ELR (cell line): ENCODE measurements at places on chromosomes 13 and 19.
A peak's percentile ranks its signal among the peaks of the same experiment; 100 is the strongest.

- DNase-seq, result peak; percentile 72
These were observed 20.5 kb downstream of the DZIP1 start for GRCh38 chr13:95624020-95624419.

GRCh38 chr13:90281709-90282108, 1065.8 kb upstream of the MIR17HG start:
- DNase-seq, result no peak

- DNase-seq, result peak; percentile 33
These were observed 66.6 kb downstream of the GADD45B start for GRCh38 chr19:2542341-2543069.

GRCh38 chr13:51229731-51230130, 7.5 kb downstream of the FAM124A start:
- no peak for DNase-seq

- DNase-seq, result no peak
These were observed 244.5 kb upstream of the CSNK1A1L start for GRCh38 chr13:37349916-37350315.

DNA sequence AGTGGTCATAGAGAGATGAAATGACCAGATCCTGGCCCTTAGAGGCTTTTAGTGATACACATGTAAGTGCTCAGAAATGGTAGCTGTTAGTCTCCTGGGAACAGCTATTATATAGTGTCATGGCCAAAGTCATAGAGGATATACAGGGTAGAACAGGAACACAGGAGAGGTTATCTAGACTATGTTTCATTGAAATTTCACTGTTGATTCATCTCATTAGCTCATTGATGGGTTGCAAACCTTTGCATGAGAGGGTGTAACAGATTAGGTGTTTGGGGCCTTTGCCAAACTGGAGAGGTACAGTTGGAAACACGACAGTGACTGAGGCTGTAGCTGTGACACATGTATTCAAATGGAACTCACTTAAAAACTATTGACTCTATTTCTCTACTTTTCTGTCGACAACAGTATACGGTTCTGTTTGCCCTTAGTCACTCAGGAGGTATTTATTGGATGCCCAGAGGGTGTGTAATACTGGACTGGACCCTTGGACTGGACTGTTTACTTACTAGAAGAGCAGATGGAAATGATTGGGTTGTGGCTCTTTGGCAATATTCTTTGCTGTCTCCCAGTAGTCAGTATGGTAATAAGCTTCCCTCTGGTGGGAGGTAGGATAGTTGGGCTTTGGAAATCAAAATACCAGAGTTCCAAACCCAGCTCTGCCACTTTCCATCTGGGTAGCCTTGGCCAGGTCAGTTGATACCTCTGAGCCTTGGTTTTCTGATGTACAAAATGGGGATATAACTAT, 29.8 kb downstream of the ARHGAP35 start:
- DNase-seq, result peak; percentile 93

GRCh38 chr19:39110263-39110967, 15.2 kb upstream of the PAK4 start:
- peak; percentile 63 for DNase-seq

- DNase-seq, result no peak
These were observed 39.1 kb upstream of the MTIF3 start for GRCh38 chr13:27489456-27489855.

GRCh38 chr13:40484101-40484800, 182.2 kb downstream of the FOXO1 start:
- DNase-seq, result no peak

DNA sequence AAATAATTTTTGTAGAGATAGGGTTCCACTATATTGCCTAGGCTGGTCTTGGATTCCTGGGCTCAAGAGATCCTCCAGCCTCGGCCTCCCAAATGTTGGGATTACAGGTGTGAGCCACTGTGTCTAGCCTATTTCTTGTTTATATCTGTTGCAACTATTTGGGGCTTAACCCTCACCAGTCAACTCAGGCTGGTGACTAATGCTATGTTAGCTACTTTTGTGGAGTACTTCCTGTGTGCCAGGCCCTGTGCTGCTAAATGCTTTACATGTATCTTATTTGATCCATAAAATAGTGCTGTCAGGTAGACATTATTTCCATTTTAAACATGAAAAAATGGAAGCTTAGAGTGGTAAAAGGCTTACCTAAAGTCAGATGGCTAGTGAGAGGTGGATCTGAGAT, 13.8 kb downstream of the CEACAM1 start:
- no peak for DNase-seq

GRCh38 chr19:13717194-13717643, 47.1 kb upstream of the MRI1 start:
- peak; percentile 64 for DNase-seq

DNA sequence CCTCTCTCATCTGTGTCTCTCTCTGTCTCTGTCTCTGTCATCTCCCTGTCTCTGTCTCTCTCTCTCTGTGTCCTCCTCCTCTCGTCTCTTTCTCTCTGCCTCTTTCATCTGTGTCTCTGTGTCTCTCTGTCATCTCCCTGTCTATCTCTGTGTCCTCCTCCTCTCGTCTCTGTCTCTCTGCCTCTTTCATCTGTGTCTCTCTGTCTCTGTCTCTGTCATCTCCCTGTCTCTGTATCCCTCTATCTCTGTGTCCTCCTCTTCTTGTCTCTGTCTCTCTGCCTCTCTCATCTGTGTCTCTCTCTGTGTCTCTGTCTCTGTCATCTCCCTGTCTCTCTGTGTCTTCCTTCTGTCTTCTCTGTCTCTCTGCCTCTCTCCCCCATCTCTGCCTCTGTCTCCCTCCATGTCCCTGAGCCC, 551 bp upstream of the EBI3 start:
- DNase-seq, result no peak

- DNase-seq, result no peak
These were observed 136.7 kb upstream of the SLITRK6 start for GRCh38 chr13:85935868-85936467.

DNA sequence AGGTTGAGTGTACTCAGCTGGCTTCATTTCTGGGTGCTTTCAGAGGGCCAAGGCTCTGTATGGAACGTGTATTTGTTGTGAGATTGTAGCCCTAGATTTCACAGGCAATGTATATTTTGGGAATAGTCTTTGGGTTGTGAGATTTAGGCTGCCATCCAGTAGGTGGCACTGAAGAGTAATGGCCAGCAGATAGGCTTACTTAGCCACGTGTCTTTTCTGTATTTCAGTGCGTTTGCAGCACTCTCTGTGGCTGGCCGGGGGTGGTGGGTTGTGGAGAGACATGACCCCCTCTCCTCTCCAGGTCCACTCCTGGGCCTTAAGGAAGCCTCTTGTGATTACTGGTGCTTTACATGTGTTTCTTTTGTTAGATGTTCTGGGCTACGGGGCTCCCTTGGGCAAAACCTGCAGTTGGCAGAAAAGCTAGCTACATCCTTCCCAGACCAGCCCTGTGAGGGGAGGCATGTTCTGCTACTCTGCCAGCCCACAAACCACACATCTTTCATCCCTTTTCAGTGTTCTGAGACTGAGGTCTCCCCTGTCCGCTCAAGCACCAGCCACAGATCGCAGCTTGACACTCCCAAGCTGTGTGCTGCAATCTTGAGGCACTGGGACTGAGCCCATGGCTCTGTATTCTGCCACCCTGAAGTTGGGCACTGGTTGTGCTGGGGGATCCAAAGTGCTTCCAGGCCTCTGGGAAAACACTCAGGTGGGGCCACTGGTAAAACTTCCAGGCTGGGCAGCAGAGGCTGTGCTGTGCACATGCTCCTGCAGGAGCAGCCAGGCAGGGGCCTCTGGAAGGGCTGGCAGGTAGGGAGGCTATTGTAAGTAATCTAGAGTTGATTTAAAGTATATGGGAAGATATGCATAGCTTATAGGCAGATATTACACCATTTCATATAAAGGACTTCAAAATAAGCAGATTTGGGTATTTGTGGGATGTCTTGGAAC, 1096.8 kb upstream of the PCDH20 start:
- DNase-seq, result peak; percentile 44

DNA sequence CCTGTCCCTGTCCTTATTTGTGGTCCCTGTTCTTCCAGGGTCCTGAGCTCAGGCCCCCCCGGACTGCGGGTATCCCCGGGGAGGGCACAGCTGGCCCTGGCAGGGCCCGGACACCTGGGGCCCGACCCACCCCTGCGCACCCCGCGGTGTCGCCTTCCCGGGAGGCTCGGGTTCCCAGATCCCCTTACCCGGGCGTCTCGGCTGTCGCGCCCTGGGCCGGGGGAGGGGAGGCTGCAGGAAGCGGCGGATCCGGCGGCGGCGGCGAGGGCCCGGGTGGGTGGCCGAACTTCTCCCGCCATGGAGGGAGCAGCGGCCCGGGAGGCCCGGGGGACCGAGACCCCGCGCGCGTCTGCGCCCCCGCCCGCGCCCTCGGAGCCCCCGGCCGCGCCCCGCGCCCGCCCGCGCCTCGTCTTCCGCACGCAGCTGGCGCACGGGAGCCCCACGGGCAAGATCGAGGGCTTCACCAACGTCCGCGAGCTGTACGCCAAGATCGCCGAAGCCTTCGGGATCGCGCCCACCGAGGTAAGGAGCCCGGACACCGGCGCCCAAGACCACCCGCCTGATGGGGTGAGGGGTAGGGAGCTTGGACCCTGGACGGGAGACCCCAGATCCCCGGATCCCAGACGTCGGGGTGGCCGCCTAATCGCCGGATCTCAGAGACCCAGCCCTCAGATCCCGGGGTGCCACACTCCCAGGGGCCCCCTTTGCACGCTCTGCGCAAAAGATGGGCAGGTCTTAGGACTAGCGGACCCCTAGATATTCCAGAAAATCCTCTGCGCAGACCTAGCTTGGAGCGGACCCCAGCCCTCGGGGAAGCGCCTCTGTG, at the start of gene GIPC3:
Gene GIPC3 (plus strand): TSS at position 178 of the 826 bp plus-strand sequence. CDS start 120 bp downstream, at position 298.
- DNase-seq, result no peak

DNA sequence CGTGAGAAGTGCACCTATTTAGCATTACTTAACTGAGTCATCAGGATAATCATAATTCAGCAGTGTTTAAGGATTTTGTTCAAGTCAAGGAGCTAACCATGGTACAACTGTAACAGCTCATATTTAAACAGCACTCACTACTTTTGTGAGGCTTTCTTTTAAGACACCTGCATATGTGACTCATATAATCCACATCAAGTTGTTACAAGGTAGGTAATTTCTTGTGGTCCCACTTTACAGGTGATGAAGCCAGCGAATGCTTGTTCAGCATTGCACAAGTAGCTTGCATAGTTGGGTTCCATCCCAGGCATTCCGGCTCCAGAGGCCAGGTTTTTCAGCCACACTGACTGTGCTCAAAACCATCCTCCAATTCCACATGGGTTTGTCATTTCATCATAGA, 569.2 kb downstream of the MYO16 start:
- no peak for DNase-seq

DNA sequence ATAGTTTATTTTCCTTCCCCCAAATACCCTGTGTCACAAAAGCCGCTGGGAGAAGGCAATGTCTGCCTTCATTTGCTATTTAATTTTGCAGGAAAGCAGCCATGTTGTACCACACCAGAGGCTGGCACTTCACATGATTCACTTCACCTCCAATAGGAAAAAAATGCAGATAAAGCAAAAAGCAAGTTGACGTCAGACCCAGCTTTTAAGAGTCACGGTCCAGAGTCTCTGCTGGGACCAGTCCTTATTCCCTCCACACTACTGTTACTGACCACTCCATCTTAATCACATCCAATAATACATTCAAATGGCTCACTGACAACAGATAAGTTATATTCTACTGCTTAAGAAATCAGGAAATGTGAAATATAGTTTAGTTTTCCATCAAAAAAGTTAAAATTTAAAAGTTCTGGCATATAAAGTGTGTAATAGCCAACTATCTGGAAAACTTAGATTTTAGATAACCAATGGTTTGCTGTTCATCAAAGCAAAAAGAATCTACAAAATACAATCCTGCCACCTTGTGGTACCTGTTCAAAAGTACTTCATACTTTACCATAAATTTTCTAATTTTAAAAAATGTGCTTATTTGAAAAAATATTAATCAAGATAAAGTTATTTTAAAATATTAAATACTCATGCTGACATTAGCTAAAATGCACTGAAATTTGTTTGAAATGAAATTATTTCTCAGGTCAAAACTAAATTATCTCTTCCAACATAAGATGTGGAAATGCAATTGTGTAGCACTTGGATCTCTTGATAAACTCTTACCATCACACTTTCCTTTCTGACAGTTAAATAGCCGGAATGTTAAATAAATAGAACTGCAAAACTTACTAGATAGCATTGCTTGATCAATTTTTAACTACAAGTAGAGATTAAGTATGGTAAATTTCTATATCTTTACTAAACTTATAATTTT, 97.3 kb downstream of the SERP2 start:
- peak; percentile 66 for DNase-seq

GRCh38 chr19:7415163-7415856, 66.6 kb downstream of the ARHGEF18 start:
- DNase-seq, result no peak

DNA sequence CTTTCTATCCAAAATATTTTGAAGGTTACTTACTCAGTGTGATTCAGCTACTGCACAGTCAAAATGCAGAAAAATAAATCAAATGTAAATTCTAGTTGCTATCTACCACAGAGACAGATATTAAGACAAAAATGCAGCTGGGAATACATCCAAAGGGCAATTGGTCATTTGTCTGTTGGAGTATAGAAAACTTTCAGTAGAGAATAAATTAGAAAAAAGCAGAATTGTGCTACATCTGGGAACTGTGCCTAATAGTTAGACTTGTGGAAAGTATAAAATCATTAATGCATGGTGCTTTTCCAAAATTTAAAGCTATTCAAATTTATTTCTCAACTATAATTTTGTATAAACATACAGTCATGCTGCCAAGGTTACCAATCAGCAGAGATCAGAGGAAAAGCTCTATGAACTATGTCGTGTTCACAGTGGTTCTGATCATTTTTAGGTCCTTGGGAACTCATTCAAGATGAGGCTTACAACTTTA, 1635.8 kb downstream of the PCDH9 start:
- DNase-seq, result peak; percentile 27

GRCh38 chr13:46369506-46370277, 17.4 kb downstream of the RUBCNL start:
- DNase-seq, result no peak
